ENCODE measurements at places on chromosomes 7 and 10.

GRCh38 chr10:32234471-32234870 is 112.5 kb downstream of the EPC1 start:
- DNase-seq, result no peak

DNA sequence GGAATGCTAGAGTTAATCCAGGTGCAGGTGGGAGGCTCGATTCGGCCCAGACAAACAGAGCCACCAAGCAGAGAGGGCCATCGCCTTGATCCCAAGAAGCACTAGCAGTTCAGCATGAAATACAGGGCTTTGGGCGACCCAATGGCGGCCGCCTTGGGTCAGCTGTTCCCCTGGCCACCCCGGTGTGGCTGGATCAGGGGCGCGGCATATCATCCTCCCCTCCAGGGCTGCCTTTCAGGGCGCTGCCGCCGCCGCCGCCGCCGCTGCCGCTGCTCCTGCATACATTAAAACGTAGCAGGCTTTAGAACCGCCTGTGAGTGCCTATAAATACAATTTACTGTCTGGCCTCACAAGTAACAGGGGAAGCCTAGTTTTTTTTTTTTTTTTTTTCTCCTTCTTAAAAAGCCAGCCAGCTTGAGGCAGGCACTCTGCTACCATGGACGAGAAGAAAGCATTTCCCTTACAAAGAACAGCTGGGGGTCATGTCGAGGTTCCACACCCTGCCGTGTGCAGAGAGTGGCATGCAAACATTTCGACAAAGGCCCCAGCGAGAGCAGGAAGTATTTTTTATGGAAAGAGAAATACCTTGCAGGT is 57.7 kb upstream of the EFCAB10 start:
- no peak for DNase-seq

DNA sequence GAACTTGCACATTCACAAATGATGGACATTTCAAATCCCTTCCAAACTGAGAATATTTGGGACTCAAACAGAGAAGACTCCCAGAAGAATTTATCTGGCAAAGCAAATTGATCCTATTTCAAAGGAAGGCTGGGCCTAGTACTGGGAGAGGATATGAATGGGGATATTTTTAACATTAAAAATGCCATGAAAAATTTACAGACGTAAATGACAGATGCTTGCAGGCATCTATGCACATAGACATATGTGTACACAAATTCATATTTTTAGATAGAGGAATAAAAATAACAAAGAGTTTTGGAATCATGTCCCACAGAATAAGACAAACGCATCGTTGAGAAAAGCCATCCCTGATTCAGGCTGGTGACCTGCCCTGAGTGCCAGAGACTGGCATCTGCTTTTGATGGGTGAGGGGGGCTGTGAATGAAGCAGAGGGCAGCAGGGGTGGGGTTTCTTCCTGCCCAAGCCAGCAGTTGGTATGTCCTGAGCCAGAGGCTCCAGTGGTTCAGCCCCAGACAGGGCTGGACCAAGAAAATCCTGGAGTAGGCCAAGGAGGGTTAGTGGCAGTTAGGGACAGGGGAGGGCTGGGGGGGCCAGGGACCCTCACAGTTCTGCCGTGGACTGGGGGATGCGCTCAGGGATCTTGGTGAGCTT is 138.5 kb downstream of the SLIT1 start:
- DNase-seq, result no peak

GRCh38 chr7:8282871-8283270 is 20.9 kb upstream of the ICA1 start:
- DNase-seq, result no peak

GRCh38 chr7:18530224-18531179 is 35.0 kb downstream of the HDAC9 start:
- no peak for DNase-seq

DNA sequence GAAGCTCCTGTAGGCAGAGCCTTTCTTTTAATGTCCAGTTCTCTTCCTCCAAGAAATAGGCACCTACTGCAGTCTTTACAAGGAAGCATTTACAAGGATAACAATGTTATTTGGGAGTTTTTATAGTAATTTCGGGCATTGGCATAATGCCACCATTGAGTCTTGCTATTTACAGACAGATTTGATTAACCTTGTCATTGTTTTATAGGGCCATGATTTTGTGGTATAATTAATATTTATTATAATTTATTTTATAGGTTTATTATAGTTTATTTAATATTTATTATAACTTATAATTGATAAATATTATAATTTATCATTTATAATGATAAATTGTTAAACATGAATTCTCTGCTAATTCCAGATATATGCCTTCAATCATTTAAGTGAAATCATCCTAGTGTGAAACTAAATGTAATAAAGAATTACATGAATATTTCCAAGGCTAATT is 573 bp upstream of the POT1 start:
- DNase-seq, result no peak

- peak; percentile 9 for DNase-seq
These were observed 745.2 kb downstream of the SUGCT start for GRCh38 chr7:40879941-40880543.

GRCh38 chr10:29306688-29307087 is 17.8 kb downstream of the LYZL1 start:
- DNase-seq, result no peak

DNA sequence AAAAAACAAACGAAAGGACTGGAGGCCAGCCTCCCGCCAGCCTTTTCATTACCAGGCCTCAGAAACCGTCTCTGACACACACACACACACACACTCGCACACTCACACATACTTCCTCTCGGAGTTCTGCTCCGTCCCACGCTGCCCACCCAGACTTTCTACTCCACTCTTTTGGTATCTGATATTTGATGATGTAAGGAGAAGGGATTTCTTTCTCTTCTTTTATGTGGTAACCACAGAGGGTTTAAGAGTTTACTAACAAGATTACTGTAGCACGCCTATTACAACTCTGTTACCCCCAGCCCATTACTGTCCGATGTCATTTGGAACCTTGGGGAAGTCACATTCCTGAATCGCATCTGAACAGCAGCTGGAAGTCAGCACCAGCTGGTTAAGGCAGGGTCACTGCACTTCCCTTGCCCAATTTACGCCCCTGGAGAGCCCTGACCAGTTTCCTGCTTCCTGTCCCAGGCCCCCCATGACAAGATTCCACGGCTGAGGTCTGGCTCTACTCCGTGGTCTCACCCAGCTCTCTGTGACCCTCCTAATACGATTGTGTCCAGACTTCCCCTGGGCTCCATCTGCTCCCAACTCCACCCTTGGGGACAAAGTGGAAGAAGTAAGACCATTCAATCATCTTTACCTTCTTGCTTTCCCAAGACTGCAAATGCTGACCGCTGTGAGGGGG is 1.1 kb downstream of the DENND2A start:
- peak; percentile 76 for DNase-seq

DNA sequence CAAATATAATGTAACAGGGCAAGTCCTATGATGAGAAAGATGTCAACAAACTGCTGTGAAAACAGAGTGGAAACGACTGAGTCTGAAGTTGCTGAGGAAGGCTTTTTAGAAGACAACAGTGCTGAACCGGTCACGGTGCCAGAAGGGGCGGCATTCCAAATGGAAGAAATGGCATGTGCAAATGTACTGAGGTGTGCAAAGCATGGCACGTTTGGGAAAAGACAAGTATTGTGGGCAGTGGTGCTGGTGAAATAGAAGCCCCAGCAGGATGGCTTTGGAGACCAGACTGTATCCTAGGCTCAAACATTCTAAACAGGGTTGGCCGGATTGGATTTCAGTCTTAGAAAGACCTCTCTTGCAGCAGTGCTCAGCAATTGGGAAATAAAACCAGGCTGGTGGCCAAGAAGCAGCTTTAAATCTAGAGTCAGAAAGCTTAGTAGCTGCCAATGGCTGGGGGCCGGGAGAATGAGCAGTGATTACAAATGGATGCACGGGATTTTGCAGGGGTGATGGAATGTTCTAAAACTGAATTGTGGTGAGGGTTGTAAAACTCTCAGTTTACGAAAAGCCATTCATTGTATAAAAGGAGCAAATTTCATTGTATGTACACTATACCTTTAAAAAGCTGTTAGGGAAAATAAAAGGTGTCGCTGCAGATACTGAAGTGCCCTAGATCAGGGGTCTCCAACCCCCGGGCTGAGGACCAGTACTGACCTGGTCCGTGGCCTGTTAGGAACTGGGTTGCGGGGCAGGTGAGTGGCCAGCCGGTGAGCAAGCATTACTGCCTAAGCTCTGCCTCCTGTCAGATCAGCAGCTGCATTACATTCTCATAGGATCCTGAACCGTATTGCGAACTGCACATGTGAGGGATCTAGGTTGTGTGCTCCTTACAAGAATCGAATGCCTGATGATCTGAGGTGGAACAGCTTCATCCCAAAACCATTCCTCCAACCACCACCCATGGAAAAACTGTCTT is 141.6 kb downstream of the HIBADH start:
- peak; percentile 57 for DNase-seq

DNA sequence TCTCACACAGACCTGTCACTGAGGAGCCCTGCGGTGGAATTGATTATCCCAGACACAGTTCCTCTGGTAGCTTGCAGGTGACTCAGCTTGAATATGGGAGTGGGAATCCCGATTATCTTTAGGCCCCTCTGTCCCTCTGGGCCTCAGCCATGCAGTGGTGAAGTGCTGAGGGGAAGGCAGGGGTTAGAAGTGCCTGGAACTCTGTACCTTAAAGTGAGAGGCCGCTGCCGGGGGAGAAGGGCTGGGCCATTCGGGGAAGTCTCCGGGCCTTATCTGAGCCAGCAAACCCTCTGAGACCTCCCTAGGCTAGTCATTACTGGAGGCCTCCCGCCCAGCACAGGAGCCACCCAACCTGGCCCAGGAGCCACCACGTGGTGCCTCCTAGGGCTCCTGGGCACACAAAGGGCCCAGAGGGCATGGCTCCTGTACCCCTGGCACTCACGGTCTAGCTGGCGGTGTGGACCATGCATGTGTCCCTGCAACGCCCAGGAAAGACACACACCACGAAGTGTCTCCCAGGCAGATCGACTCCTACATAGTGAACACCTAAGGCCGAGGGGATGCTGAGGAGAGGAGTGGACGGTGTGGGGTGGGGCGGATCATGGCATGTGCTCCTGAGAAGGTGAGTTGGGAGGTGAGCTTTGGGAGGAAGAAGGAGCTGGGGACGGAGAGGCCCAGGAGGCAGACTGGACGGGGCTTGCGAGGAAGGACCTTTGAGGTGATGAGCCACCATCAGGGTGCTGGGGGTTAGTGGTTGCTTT is 56.2 kb downstream of the HK1 start:
- DNase-seq, result no peak

- no peak for DNase-seq
These were observed 85.2 kb upstream of the CDC14C start for GRCh38 chr7:48839108-48839507.

DNA sequence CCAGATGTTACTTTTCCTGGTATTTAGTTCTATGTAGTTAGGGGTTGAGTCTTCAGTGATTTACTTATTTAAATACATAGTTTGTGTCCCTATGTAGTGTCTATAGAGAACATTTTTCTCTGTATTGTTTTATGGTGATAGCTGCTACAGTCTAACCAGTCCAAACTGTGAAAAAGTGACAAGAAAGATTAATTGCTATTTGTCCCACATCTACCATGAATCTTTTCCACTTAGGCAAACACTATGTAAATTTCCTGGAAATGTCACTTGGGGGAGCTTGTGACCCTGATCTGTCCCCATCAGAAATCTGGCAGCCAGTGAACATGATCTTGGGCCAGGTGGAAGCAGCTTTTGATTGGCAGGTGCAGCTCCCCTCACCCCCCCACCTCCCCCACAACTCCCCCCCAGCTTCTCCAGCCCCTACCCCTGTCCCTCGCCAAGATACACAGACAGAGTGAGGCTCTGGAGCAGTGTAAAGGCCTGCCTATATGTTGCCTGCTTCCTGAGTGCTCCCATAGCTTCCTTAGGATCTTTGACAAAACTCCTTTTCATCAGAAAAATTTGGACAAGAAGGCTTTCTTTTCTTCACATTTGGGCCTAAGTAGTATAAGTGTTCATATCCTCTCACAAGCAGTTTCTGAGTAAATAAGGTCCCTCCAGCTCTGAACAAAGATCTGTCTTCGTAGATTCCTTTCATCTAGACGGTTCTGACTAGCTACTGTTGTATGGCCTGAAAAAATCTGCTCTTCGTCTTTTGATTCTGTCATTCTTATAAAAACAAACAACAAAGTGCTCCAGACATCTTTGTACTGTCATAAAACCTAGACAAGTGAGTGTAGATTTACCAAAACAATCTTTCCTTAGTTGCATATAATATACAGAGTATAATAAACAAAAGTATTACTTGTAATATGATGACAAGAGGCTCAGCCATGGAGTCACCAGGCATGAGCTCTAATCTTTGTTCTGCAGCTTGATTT is 31.5 kb upstream of the SLC13A1 start:
- DNase-seq, result no peak

GRCh38 chr7:33841705-33842129 is 63.6 kb upstream of the BMPER start:
- peak; percentile 59 for DNase-seq

DNA sequence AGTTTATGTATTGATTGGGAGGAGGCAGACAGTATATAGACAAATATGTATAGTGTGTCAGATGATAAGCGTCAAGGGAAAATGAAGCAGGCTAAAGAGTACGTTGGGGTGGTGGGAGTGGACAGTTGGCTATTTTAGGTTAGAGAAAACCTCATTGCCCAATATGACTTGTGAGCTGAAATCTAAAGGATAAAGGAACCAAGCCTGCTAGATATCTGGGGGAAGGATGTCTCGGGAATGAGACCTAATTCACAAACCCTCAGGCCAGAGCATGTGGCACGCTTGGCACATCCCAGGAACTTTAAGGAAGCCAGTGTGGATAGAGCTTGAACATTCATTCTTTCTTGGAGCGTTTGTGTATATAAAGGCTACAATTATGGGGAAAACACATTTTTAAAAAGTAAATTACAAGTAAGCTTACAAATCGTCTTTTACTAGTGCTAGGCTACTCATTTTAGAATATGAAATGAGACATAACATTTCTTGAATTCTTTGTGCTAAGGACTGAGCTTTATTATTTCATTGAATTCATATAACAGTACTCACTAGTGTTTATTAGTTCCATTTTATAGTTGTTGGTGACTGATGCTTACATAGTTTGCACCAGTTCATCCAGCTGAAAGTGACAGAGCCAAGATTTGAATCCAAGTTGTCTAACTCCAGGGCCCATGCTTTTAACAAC is 9.7 kb downstream of the FHIP2A start:
- no peak for DNase-seq

GRCh38 chr10:78176320-78177317 is 143.0 kb downstream of the RPS24 start:
- DNase-seq, result no peak

- DNase-seq, result no peak
These were observed 234.9 kb upstream of the PPP1R3A start for GRCh38 chr7:114153700-114154099.
